ENCODE measurements at places on chromosomes 5 and 9. TPM values are rescaled to one million over a fixed set of nuclear protein-coding genes. Genes with fewer than 3 reads are reported as not detected.

Gene CCL28
- total RNA-seq, result 1.3 TPM

Gene PGM5
- total RNA-seq, result 2.6 TPM

Gene ST8SIA4
- 3.5 TPM for total RNA-seq

Gene SHB
- 19.9 TPM for total RNA-seq

Gene FOXD4L5
- under 0.01 TPM for total RNA-seq

Gene CMBL
- 8.2 TPM for total RNA-seq

Gene EGFLAM
- 3.0 TPM for total RNA-seq

Gene LYSMD3
- total RNA-seq, result 28.1 TPM

Gene ACOT12
- total RNA-seq, result not detected

Gene ALDOB
- not detected for total RNA-seq

Gene CATSPER3
- total RNA-seq, result not detected

Gene IFNB1
- total RNA-seq, result not detected

Gene ECPAS
- 99.3 TPM for total RNA-seq

Gene OMD
- not detected for total RNA-seq

Gene AK8
- total RNA-seq, result 0.32 TPM

Gene EMB
- 0.97 TPM for total RNA-seq

Gene PKD2L2
- total RNA-seq, result not detected

Gene LHFPL2
- 44.1 TPM for total RNA-seq

Gene TUSC1
- total RNA-seq, result 12.2 TPM

Gene CDKN2B-AS1
- total RNA-seq, result 9.5 TPM

Gene RAB24
- total RNA-seq, result 14.2 TPM

Gene CARTPT
- total RNA-seq, result not detected

Gene IL3
- not detected for total RNA-seq
